T-cell (primary cell): ENCODE measurements at places on chromosomes 2 and 18. TPM values are rescaled to one million over a fixed set of nuclear protein-coding genes. Genes with fewer than 3 reads are reported as not detected.

GRCh38 chr2:182300608-182301007 is 126.2 kb downstream of the PDE1A start:
- DNase-seq: no peak

DNA sequence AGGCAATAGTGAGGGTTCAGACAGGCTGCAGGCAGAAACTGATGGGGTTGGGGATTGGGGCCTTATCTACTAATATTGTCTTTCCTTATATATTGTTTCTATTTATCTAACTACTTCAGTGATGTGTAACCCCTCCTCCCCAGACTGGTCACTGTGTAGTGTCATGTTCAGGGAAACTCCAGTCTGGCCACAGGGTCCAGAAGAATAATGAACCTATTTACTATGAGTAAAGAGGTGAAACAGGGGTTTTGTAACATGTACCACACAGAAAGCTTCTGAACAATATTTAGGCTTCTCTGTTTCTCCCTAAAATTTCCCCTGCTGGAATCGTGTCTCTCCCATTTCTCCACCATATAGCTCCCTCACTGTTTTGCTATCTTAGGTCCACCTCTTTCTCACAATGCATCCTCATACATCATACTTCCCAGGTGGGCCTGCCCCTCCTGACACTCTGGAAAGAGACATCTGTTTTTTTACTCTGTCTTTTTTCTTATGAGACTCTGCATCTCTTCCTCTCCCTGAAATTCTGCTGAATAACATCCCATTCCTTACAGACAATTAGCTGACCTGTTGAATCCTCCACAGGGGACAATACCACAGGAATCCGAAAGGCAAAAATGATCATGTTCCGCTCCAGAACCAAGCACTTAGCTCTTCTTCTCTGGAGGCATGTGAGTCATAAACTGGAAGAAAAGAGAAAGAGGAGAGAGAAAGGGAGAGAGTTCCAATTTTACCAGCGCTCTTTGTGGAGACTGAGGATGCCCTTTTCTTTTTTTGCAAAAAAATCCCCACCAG is 154.8 kb downstream of the ZEB2 start:
- no peak for DNase-seq

- no peak for DNase-seq
Observed at GRCh38 chr2:236782938-236783337, 213.3 kb downstream of the ACKR3 start.

Gene HS6ST1
- total RNA-seq: 7.6 TPM

- DNase-seq: no peak
Observed at GRCh38 chr2:127208313-127208712, 11.8 kb downstream of the CYP27C1 start.

DNA sequence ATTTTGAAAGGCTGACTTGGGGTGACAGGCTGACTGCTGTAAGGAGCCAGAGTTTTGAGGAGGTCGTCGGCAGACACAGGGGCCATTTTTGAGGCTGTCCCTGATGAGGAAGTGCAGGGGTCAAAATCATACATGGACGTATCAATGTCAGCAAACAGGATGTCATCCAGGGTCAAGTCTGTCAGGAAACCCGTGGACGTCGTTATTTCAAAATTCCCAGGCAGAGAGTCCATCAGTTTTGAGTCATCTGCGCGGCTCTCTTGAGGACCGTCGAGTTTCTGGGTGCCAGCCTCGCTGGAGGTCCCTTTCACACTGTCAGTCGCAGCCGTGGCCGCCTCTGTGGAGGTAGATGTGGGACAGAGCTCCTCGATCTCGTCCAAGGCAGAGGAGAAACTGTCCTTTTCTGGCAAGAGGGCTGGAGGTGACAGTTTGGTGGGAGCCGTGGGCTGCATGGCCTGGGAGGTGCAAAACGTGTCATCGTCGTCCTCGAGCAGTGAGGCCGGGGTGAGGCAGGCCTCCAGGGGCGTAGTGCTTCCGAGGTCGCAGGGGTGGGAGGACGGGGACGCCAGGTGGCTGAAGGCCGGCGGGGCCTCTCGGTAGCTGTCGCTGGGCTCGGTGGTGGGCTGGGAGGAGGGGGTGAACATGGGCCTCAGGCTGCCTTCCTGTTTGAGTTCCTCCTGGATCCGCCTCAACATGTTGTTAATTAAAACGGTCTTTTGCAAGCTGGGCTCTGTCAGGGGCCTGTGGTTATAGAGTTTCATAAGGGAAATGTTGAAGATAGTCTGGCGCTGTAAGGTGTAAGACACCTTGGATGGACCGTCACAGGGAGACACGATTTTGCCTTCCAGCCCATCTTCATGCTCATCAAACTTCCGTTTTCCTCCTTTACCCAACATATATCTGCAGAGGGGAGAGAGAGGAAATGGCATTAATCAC is 17.5 kb downstream of the SERTAD2 start:
- DNase-seq: no peak

Gene REG1A
- total RNA-seq: 9.1 TPM

DNA sequence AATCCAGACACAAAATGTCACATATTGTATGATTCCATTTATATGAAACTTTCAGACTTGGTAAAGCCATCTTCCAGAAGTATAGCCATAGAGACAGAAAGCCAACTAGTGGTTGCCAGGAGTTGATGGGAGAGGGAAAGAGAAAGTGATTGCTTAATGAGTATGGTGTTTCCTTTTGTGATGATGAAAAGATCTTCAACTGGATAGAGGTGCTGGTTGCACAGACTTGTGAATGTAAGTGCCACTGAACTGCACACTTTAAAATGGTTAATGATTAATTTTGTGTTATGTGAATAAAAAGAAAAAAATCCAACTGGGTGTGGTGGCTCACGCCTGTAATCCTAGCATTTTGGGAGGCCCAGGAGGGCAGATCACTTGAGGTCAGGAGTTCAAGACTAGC is 135.3 kb upstream of the SLC1A4 start:
- no peak for DNase-seq

Gene RGPD3
- 0.43 TPM for total RNA-seq

DNA sequence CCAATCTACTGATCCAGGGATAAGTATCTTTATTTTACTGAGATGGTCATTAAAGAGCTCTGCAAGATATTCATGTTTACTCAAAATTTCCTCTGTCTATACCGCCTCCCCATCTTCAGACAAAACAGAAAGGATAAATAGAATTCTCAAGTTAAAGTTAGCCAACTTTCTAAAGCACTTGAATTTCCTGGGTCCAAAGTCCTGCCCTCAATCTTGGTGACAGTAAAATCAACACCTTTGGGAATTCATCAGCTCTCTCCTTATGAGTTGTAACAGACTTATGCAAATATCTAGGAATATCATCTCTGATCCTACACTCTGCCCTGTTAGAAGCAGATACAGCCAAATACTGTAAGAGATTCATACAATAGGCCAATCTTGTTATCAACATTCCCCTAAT is 122.5 kb upstream of the HAAO start:
- no peak for DNase-seq

DNA sequence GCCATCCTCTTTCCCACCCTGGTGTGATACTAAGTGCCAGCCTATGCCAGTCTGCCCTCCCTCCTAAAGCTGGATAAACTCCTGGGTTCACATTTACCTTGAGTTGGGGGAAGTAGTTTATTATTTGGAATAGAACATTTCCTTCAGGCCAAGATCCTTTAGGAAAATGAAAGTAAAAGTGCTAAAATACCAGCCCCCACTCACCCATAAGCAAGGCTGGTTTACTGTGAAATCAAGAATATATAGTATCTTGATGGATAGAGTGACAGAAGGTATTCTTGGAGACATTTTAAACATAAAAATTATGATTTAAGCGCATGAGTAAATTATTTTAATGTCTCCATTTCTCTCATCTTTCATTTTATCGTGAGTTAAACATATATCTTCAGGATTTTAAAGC is 27.1 kb downstream of the ZNF532 start:
- DNase-seq: no peak
